GM12891 (cell line): ENCODE measurements at places on chromosomes 3 and 15.
A peak's percentile ranks its signal among the peaks of the same experiment; 100 is the strongest.

DNA sequence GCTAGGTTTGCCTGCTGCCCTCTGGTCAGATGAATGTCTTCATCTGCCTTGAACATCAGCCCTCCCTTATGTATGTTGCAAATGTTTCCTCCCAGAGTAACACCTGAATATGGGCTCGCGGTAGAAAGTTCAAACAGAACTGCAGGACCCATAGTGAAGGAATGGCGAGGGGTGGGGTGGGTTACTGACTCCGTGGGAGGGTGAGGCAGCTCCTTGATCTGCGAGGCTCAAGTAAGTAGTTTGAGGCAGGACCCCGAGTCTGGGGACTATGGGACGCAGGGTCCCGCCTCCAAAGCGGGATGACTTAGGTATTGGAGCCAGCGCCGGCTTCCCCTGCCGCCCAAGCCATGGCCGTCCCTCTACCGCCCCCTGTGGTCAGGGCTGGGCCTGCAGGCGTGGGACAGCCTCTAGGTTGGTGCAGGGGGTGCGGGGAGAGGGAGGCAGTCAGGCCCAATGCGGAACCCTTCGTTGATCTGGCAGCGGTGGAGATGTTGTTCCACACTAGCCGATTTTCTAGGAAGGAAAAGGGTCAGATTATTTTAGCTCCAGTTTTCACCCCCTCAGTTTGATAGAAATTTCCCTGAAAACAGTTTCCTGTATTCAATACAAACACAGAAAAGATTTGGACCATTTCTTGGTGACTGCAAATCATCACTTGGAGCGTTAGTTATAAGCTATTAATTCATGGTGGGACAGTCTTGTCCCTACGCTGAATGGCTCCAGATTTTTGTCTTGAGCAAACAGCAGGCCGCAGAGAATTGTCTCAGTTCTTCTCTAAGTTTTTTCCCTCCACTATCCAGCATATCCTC, 72.3 kb downstream of the CORO2B start:
- DNase-seq = peak; percentile 49

GRCh38 chr3:33441225-33441976, 1.2 kb upstream of the UBP1 start:
- no peak for DNase-seq

- DNase-seq = no peak
Observed at GRCh38 chr3:115666920-115667737, 43.8 kb downstream of the GAP43 start.

- no peak for DNase-seq
Observed at GRCh38 chr3:41464858-41465257, 265.6 kb downstream of the CTNNB1 start.

DNA sequence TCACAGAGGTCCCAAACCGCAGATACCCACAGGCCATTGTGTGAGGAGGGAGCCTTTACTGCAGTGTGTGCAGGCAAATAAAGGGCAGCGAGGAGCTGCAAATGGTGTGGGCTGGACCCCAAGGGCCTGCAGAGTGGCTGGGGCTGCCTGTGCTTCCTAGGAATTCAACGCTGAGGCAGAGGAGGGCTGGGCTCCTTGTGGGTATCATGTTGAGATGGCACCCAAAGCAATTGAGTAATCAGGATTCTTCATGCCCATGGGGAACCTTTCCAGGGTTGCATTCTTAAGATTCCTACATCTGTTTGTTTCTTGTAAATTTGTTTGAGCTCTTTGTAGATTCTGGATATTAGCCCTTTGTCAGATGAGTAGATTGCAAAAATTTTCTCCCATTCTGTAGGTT, 85.4 kb upstream of the LIPC start:
- no peak for DNase-seq

DNA sequence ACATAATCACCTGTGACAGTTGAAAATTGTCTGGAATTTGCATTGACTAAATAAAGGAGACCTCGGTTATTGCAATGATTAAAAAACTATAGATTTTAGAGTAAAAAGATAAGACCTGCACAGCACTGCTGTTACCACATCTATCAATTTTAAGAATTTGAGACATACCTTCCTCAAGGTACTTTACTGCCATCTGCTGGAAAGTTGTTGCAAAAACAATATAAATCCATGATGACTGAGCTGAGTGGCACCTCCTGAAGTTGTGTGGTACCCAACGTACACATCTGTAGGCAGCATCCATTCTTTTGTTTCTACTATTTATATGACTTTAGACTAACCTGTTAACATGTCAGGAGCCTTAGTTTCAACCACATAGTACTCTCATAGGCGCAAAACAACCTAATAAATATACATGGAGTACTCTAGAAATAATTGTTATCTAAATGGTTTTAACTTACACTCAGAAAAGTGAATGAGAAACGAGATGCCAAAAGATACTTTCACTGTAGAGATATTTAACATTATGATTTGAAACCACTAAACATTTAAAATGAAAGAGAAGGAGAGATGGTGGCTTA, 106.7 kb downstream of the GHSR start:
- DNase-seq = no peak

- DNase-seq = no peak
Observed at GRCh38 chr3:149739396-149739795, 12.9 kb downstream of the COMMD2 start.

DNA sequence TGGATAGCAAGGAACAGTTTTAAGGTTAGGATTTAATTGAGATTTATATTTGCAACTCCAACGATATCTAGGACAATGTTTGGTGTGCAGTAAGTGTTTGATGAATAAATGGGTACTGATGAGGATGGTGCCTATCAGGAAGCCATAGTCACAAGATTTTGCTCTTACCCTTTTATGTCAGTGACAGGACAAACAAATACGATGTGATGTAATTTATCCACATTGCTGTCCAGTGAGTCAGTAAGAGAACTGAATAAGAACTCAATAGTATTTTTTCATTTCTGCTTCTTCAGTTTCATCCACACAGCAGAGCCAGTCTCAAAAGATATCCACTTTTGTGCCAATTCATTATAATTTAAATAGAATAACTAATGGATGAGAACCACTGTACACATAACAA, 18.5 kb downstream of the C3orf85 start:
- DNase-seq = no peak

- DNase-seq = no peak
Observed at GRCh38 chr3:153138276-153139210, 23.5 kb upstream of the RAP2B start.

GRCh38 chr3:133574260-133574881, 885 bp downstream of the CDV3 start:
- peak; percentile 30 for DNase-seq

GRCh38 chr3:16654976-16655375, 49.8 kb upstream of the DAZL start:
- no peak for DNase-seq

GRCh38 chr3:188092648-188093047, 61.3 kb upstream of the LPP start:
- no peak for DNase-seq

DNA sequence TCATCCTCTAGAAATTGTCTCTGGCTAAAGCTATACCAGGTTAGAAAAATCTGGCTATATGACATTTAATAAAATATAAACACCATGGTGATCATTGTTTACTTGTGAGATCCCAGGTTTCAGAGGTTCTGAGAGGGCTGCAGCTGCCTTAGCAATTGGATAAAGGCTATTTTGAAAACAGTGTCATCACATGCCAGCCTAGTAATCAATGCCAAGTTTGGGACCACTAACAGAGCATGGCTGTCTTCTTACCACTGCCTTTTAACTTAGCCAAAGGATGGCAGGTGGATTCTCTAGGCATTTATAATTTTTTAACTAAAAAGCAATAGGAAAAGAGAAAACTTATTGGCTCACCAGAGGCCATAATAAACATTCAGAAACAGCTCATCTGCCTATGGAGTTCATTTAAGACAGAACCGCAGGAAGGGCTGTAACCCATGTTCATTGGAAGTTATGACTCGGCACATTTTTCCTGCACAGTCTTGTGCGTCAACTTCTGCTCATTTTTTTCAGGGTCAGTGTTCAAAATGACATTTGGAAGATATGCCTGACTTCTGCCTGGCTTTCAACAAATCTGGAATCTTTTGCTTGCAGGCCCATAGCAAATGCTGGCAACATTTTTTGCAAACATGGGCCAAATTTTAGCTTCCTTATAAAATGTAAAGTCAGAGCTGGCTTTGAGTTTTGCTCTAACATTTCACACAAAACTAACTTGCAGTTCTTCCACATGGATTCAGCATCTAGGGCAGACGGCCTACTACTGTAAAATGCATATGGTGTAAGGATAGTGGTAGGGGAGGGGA, 476.0 kb upstream of the TBL1XR1 start:
- DNase-seq = no peak

- no peak for DNase-seq
Observed at GRCh38 chr3:135419155-135419554, 546.4 kb upstream of the PPP2R3A start.

- DNase-seq = no peak
Observed at GRCh38 chr15:70121624-70122302, 24.0 kb upstream of the TLE3 start.

GRCh38 chr3:9218514-9218846, 31.0 kb downstream of the SRGAP3 start:
- no peak for DNase-seq

- DNase-seq = no peak
Observed at GRCh38 chr3:128425142-128425845, 41.4 kb downstream of the DNAJB8 start.
